Activated CD8-positive, alpha-beta T cell treated with anti-CD3 and anti-CD28 coated beads for 36 hours (primary cell): ENCODE measurements at places on chromosomes 2 and 18. TPM values are rescaled to one million over a fixed set of nuclear protein-coding genes. Genes with fewer than 3 reads are reported as not detected.

GRCh38 chr2:132373391-132374135 lies 43.0 kb upstream of the GPR39 start:
- no peak for DNase-seq

GRCh38 chr2:221485503-221485870 lies 86.6 kb downstream of the EPHA4 start:
- DNase-seq: no peak

- no peak for DNase-seq
Measured at GRCh38 chr2:80573950-80574349, 269.4 kb upstream of the LRRTM1 start.

GRCh38 chr18:8559612-8560186 lies 49.5 kb upstream of the RAB12 start:
- no peak for DNase-seq

GRCh38 chr2:238521870-238522269 lies 95.1 kb downstream of the ASB1 start:
- DNase-seq: no peak

DNA sequence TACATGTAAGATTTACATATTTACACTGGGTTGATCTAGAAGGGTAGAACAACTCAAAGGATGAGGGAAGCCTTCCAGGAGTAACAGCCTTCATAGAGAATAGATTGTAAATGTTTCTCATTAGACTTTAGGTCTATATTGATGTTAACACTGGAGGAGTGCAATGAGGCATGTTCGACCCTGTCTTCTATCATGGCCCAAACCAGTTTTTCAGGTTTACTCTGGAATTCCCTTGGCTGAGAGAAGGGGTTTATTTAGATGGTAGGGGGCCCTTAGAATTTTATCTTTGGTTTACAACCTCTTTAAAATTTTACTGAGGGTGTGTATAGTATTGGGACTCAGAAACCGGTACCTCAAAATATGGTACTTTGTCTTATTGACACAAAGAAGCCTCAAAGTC lies 634.9 kb upstream of the PIK3C3 start:
- no peak for DNase-seq

GRCh38 chr2:218873359-218874194 lies 7.1 kb upstream of the WNT10A start:
- peak; percentile 18 for DNase-seq

Gene ZNF892
- 2.9 TPM for total RNA-seq
